Testis (tissue), 5 donors: ENCODE measurements at places on chromosomes 13 and 19. TPM values are rescaled to one million over a fixed set of nuclear protein-coding genes. Genes with fewer than 3 reads are reported as not detected.

DNA sequence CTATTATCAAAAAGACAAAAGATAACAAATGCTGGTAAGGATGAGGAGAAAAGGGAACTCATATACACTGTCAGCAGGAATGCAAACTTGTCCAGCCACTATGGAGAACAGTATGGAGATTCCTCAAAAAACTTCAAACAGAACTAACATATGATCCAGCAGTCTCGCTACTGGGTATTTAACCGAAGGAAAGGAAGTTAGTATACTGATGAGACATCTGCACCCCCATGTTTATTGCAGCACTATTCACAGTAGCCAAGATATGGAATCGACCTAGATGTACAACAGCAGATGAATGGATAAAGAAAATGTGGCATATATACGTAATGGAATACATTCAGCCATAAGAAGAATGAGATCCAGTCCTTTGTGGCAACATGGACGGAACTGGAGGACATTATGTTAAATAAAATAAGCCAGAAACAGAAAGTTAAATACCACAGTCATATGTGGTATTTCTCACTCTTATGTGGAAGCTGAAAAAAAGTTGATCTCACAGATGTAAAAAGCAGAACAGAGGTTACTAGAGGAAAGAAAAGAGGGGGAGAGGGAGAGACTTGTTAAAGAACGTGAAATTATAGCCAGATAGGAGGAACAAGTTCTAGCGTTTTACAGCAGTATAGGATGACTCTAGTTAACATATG lies 83.2 kb downstream of the RUBCNL start:
- no peaks in the 10 kb centered on the region for H3K27me3 ChIP-seq
- H3K4me1 ChIP-seq = no peaks in the 10 kb centered on the region
- no peak for DNase-seq
- H3K27ac ChIP-seq = no peak overlapping the region
- no peaks in the 10 kb centered on the region for H3K36me3 ChIP-seq
- no peak overlapping the region for H3K4me3 ChIP-seq

PRR19 gene
- 18.3 TPM for total RNA-seq

DNA sequence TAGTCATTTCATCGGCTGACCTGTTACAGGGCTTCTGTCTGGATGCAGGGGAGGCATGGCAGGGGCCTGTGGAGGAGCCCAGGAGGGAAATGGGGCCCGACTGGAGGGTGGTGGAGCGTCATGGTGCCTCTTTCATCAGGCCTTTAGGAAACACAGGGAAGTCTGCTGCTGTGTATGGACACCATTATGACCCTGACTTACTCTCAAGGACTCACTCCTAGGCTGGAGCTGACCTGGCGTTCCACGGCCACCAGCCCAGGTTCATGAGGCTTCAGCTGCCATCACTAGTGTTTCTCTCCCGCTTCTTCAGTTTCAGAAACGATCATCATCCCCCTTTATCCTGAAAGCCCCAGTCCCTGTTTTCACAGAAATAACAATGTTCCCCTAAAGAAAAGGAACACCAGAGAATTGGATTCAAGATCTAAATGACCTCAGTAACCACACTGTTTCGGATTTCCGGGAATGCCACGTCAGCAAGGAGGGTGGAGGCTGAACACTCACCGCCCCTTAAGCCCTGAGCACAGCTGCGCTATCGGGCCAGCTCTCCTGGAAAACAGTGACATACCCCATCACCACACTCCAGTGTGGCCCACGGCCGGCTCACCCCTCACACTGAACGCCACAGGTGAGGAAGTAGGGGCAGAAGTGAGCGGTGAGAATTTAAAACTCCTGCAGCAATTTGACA lies 67.6 kb downstream of the SOX1 start:
- H3K27me3 ChIP-seq = no peaks in the 10 kb centered on the region
- H3K4me3 ChIP-seq = no peak overlapping the region
- no peak for DNase-seq
- no peak overlapping the region for H3K27ac ChIP-seq
- H3K4me1 ChIP-seq = no peaks in the 10 kb centered on the region

KLK3 gene
- total RNA-seq = 0.81 TPM

DNA sequence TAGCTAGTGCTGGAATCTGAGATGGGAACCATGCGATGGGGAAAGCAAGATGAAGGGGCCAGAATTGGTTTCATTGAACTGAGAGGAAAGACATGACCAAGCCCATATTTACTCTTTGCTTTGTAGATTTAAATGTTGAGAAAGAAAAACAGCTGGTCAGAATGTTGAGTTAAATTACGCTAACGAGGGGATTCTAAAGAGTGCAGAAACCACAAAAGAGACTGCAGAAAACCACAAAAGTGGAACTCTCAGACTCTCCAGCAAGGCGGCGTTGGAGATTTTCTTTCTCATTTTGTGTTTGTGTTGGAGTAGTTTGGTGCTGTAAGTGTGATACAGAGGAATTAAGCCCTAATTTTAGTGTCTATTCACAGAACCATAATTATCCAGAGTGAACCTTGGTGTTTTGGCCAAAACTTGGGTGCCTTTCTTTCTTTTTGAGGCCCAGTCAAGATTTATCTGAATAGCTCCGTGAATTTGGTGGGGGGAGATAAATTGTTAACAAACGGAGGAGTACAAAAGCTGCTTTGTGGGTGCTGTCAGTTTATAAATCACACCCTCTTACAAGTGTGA lies 26.3 kb downstream of the SAE1 start:
- H3K4me3 ChIP-seq = no peak overlapping the region
- peaks cover 14% of the 10 kb centered on the region for H3K4me1 ChIP-seq
- no peak for DNase-seq
- H3K27me3 ChIP-seq = no peaks in the 10 kb centered on the region
- H3K27ac ChIP-seq = no peak overlapping the region

- H3K27me3 ChIP-seq = no peaks in the 10 kb centered on the region
- H3K27ac ChIP-seq = no peak overlapping the region
- H3K36me3 ChIP-seq = no peaks in the 10 kb centered on the region
- no peak for DNase-seq
- H3K4me1 ChIP-seq = no peaks in the 10 kb centered on the region
These were observed 230.6 kb downstream of the KLF12 start for GRCh38 chr13:73903561-73903960.

BICRA gene
- 13.5 TPM for total RNA-seq

DNA sequence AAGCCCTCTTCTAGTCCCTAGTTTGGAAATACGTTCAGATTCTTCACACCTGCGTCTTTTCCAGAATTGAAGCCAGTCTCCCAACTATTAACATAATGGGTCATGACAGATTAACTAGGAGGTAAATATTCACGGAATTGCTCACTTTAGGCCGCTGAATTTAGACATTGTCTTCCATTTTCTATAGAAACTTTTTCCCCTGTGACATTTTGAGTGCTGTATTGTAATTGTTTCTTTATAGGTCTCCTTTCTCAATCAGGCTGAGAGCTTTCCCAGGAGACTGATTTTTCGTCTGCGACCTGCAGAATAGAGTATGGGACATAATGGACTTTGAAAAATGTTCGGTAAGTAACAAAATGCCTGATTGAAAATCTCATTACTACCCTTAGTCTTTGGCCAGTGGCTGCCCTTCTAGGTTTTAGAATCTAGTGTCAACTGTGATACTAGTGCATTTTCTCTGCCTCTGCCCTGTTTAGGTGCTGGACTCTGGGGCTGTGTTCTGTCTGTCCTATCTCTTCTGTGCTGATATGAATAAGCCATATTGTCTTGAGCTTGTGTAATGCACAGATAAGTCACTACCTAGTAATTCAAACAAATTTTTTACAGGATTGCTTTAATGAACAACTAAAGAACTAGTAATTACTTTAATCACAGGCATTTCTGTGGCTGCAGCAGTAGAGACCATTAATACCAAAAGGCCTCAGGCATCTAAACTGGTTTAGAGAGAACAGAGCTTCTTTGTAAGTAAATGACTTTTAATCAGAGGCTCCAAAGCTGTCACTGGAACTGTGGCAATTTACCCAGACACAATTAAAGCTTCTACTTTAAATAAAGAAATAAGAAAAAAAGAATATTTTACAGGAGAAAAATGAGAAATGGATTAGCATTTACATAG lies 122.4 kb upstream of the FREM2 start:
- no peaks in the 10 kb centered on the region for H3K27me3 ChIP-seq
- H3K27ac ChIP-seq = no peak overlapping the region
- no peaks in the 10 kb centered on the region for H3K4me1 ChIP-seq
- H3K4me3 ChIP-seq = no peak overlapping the region
- DNase-seq = no peak
- H3K36me3 ChIP-seq = no peaks in the 10 kb centered on the region

DMWD gene
- total RNA-seq = 124 TPM

CAMSAP3 gene
- 104 TPM for total RNA-seq

DNA sequence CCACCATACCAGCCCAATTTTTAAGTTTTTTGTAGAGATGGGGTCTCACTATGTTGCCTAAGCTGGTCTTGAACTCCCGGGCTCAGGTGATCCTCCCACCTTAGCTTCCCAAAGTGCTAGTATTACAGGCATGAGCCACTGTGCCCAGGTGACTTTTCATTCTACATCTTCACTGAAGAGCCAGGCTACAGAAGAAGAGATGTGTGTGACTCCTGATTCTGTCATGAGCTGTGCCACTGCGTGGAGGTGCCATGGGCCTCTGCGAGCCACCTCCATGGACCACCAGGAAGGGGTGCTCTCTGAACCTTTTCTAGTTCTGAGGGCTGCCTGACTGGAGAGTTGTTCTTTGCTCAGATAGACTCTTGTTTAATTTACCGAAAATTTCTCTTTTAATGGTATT lies 56.6 kb upstream of the RANBP3 start:
- peaks cover 14% of the 10 kb centered on the region for H3K4me1 ChIP-seq
- H3K36me3 ChIP-seq = no peaks in the 10 kb centered on the region
- peak; percentile 6 for DNase-seq
- no peak overlapping the region for H3K4me3 ChIP-seq

CEACAM8 gene
- total RNA-seq = 0.16 TPM

DNA sequence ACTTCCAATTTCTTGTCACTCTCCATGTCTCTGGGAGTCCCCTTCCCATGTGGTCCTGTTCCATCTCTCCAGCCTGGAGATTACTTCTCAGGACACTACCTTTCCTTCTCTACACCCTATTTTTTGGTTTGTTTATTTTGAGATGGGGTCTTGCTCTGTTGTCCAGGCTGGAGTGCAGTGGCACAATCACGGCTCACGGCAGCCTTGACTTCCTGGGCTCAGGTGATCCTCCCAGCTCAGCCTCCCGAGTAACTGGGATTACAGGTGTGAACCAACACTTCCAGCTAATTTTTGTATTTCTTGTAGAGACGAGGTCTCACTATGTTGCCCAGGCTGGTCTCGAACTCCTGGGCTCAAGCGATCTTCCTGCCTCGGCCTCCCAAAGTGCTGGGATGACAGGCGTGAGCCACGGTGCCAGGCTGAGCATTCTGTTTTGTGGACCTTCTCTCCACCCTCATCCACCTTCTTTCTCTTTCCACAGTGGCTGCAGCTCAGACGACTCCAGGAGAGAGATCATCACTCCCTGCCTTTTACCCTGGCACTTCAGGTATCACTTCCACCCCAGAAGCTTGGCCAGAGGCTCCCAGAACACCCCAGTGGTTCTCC lies 644 bp downstream of the HCST start:
- H3K27ac ChIP-seq = no peak overlapping the region
- no peak for DNase-seq
- H3K4me3 ChIP-seq = no peak overlapping the region

- peaks cover 42% of the 10 kb centered on the region for H3K4me1 ChIP-seq
- H3K27ac ChIP-seq = no peak overlapping the region
- DNase-seq = no peak
- no peak overlapping the region for H3K4me3 ChIP-seq
- H3K27me3 ChIP-seq = no peaks in the 10 kb centered on the region
These were observed 69.8 kb downstream of the KDM4B start for GRCh38 chr19:5038631-5039271.

CLEC17A gene
- total RNA-seq = 1.3 TPM

DNA sequence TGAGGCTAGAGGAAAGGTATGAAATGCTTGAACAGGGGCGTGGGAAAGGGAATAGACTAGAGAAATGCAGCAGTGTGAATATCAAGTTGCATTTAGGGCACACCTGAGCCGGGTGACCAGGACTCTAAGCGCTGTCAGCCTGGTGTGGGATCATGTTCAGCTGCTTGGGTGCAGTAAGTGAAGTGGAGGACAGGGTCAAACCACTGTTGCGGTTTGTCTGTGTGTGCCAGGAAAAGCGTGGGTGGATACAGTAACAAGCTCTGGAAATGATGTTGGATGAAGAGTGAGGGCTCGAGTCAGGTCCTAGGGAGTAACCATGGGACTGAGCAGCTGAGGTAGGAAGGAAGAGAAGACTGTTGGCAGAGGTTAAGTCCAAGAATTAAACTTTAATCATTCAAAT lies 15.8 kb downstream of the DGKH start:
- H3K36me3 ChIP-seq = no peaks in the 10 kb centered on the region
- no peak for DNase-seq
- no peak overlapping the region for H3K4me3 ChIP-seq

CCDC122 gene
- total RNA-seq = 31.6 TPM

- H3K4me1 ChIP-seq = no peaks in the 10 kb centered on the region
- no peak overlapping the region for H3K27ac ChIP-seq
- H3K4me3 ChIP-seq = no peak overlapping the region
- H3K36me3 ChIP-seq = no peaks in the 10 kb centered on the region
- DNase-seq = no peak
These were observed 362.1 kb downstream of the EFNB2 start for GRCh38 chr13:106173346-106173745.

GJA3 gene
- 5.0 TPM for total RNA-seq

KIR3DL1 gene
- not detected for total RNA-seq

- H3K4me3 ChIP-seq = no peak overlapping the region
- DNase-seq = no peak
- H3K4me1 ChIP-seq = no peaks in the 10 kb centered on the region
These were observed 830.9 kb upstream of the PCDH20 start for GRCh38 chr13:62246581-62246980.

IGFL2 gene
- 7.2 TPM for total RNA-seq

- no peak overlapping the region for H3K4me3 ChIP-seq
- no peaks in the 10 kb centered on the region for H3K27me3 ChIP-seq
- no peak overlapping the region for H3K27ac ChIP-seq
- DNase-seq = no peak
These were observed 86.7 kb downstream of the ZAR1L start for GRCh38 chr13:32228330-32229041.

DNA sequence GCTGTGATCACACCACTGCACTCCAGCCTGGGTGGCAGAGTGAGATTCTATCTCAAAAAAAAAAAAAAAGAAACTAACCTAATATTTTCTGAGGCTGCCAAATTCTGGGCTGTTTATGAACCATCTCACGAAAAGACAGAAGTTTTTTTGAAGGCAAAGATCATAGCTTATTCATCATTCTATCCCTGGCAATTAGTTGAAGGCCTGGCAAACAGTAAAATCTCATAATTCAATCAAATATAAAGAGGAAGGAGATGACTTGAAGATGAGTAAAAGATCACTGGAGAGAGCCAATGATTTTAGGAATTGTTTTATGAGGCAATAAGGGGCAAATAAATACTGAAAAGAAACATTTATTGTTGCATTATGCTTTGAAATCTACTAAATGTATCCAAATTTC lies 216.5 kb downstream of the DCLK1 start:
- H3K4me3 ChIP-seq = no peak overlapping the region
- H3K27me3 ChIP-seq = no peaks in the 10 kb centered on the region
- H3K36me3 ChIP-seq = no peaks in the 10 kb centered on the region
- no peak overlapping the region for H3K27ac ChIP-seq

DNA sequence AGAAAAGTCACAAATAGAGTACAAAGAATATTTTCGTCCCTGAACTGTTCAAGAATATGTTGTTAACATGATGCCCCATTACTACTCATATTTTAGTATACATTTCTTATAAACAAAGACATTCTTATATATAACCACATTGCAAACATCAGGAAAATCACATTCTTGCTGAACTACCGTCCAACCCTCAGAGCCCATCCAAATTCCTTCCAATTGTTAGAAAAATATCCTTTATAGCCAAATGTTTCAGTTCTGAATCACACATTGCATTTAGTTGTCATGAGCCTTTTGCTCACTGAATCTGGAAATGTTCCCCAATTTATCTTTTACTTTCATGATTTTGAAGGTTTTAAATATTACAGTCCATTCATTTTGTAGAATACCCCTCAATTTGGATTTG lies 467.8 kb upstream of the ARGLU1 start:
- H3K36me3 ChIP-seq = no peaks in the 10 kb centered on the region
- no peaks in the 10 kb centered on the region for H3K4me1 ChIP-seq
- H3K4me3 ChIP-seq = no peak overlapping the region
- no peaks in the 10 kb centered on the region for H3K27me3 ChIP-seq
